ENCODE measurements at places on chromosomes 16 and 17. TPM values are rescaled to one million over a fixed set of nuclear protein-coding genes. Genes with fewer than 3 reads are reported as not detected.

DNA sequence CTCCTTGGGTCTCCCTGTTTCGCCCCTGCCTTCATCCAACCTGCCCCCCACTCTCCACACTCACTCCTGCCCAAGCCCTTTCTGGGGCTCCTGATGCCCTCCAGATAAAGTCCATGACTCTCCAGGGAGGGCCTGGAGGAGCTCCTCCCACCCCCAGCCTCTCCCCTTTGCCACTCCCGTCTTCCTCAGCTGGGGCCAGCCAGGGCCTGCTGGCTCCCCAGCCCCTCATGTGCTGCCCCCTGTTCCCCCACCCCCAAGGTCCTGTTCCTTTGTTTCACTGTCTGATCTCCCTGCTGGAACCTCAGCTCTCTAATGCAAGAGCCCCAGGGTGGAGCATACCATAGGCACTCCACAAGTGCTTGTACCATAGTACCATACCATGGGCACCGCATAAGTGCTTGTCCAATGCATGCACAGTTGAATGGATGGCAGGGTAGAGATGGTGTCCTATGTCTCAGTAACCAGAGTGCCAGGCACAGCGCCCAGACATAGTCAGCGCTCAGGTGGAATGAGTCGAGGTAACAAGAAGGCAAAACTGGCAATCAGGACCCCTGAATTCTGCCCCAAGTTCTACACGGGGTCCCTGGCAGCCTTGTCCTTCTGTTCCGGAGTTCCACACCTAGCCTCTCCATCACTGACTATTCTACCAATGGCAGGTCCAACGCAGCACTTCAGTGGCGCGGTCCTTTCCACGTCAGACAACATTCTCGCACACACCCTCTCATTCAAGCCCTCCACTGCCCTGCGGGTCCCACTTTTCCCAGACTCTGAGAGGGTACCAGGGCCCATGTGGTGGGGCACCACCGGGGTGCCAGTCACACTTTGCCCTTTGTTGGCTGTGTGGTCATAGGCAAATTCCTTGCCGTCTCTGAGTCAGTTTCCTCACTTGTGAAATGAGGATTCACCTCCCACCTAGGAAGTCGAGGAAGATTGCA lies 1.4 kb downstream of the PLCD3 start:
- no peak for DNase-seq

The GP1BA gene
- 0.10 TPM for total RNA-seq

DNA sequence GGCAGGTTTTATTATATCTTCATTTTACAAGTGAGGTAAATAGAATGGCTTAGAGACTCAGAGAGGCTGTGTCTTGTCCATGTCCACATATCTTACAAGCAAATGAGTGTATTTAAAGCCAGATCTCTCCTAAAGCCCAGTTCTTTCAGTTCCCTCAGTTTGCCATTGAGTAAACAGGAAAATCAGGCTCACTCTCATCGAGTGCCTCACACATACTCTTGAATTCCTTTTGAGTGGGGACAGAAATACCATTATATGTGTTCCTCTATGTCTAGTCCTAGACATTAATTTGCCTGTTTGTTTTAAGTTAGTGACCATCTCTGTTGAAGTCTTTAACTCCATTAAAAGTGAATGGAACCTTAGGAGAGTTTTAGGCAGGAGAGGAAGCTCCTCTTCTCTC lies 40.1 kb downstream of the BPTF start:
- DNase-seq, result no peak

- DNase-seq, result peak; percentile 43
Measured at GRCh38 chr16:2009791-2010510, at the start of gene ZNF598. ZNF598 (minus strand) TSS chr16:2009821.

The SLC47A2 gene
- 0.39 TPM for total RNA-seq

DNA sequence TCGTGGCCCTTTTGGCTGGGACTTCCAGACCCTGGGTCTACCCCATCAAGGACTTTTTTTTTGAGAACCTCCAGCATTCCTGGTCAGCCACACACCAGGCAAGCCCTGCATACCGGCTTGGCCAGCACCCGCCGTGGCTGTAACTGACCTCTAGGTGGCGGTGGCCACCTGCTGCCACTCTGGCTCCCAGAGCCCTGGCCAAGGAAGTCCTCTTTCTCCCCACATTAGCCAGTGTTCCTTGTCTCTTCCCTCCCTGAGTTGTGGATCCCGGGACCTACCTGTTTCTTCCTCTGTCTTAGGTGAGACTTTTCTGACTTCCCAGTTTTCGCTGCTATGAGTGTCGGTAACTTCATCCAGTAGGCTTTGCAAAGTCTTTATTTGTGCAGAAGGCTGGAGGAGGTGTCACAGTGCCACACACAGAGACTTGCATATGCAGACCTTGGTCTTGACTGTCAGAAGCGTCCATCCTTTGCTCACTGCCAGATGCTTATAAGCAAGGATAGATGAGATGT lies 348.3 kb downstream of the CPPED1 start:
- no peak for DNase-seq

The LCAT gene
- total RNA-seq, result 7.6 TPM

GRCh38 chr16:82658796-82659195 lies 32.0 kb downstream of the CDH13 start:
- no peak for DNase-seq

DNA sequence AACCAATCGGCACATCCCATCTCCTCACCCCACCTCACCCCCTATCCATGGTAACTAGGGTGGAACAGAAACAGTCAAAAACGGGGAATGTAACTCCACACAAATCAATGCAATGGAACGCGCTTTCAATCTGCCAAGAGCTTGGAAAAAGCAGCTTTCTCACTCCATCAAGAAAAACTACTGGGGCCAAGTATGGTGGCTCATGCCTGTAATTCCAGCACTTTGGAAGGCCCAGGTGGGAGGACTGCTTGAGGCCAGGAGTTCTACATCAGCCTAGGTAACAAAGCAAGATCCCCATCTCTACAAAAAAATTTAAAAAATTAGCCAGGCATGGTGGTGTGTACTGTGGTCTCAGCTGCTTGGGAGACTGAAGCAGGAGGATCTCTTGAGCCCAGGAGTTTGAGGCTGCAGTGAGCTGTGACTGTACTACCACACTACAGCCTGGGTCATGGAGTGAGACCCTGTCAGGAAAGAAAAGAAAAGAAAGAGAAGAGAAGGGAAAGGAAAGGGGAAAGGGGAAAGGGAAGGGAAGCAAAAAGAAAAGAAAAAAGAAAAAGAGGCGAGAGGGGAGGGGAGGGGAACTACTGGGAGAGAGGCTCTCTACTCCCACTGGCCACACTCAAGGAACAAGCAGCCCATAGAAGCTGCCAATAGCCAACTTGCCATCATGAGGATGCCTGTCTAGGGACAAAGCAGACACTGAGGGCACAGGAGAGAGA lies 38.9 kb downstream of the ARHGAP17 start:
- DNase-seq, result no peak

DNA sequence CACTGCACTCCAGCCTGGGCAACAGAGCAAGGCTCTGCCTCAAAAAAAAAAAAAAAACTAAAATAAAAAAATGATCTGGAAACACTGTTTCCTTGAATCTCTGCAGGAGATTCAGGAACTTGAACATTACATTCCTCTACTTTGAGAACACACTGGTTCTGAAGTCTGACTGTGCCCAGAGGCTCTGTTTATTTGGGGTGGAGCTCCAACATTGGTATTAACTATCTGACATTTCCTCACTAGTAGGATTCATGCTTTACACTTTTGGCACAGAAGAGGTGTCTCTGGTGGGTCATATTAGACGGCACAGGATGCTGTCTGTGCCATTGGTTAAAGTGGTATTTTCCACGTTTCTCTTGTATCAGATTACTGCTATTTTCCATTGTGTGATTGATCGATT lies 10.4 kb downstream of the SULT1A2 start:
- DNase-seq, result no peak

DNA sequence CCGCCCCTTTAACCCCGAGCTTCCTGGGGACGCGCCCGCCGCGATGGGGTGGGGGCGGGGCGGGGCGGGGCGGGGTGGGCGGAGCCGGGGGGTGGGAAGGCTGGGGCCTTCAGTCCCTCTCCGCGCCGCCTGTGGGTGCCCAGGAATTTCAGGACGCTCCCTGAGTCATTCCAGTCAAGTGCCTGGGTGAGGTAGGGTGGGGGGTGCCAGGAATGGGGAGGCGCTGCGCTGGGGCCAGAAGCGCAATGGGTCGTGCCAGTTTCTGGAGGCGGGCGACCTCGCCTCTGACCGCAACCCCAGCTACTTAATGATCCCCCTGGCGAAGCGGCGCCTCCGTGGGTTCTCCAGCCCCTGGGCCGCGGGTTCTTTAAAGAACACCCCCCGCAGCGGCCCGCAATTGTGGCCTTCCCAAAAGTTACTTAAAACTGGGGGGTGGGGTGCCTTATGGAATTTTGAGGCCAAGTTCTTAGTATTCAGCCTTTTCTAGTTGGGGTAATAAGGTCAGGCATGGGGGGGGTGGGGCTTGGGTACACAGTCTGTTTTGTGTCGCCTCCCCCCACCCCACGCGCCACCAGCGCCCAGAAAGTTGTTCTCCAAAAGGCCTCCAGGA lies 826 bp upstream of the GSE1 start:
- DNase-seq, result no peak

The HSD17B1 gene
- total RNA-seq, result 0.59 TPM

DNA sequence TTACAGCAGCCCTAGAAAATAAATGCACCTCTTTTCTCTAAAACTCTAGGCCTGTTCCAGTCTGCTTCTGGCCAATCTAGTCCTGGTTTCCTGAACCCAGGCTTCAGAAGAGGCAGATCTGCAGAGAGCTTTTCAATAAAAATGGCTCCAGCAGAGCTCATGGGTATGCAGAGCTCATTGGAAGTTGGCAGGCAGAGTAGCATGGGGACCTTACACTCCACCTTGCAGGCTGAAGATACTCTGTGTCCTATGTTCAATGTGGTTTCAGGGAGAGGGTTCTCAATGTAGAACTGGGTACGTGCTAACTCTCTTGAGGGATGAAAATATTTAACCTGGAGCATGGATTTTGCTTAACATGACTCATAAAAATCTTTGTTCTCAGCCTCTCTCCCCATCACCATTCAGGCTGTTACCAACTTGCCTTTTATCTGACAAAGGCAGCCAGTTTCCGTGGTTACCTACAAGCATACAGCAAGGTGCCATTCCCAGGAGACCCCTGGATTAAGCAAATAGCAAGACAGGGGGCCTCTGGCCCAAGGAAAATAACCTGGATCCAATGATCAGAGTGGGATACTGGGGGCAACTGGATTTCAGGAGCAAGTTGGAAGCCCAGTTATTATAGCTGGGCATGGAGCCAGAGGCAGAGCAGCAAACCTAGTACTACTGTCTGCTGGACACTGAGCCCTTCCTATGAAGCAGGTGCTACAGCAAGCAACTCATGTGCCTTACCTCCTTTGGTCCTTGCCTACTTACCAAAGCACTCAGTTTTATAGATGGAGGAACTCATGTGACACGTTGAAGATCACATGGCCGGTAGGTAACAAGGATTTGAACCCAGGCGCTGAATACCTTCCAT lies 98.2 kb upstream of the DHX40 start:
- no peak for DNase-seq

- DNase-seq, result no peak
Measured at GRCh38 chr17:81398832-81399411, 3.7 kb downstream of the BAHCC1 start.

- peak; percentile 17 for DNase-seq
Measured at GRCh38 chr17:48052956-48053757, 5.0 kb downstream of the NFE2L1 start.

The GPR179 gene
- 0.10 TPM for total RNA-seq

The KCNG4 gene
- total RNA-seq, result not detected

Data from skin of body (tissue), 3 donors.